ENCODE measurements at places on chromosomes 6 and 20.

GRCh38 chr6:144769142-144769541 lies 484.0 kb downstream of the UTRN start:
- DNase-seq = no peak

GRCh38 chr6:24149836-24150235 lies 23.8 kb downstream of the NRSN1 start:
- no peak for DNase-seq

GRCh38 chr6:47700053-47700452 lies 1.7 kb downstream of the ADGRF4 start:
- DNase-seq = no peak

GRCh38 chr6:41733360-41733706 lies 2.1 kb downstream of the TFEB start:
- no peak for DNase-seq

DNA sequence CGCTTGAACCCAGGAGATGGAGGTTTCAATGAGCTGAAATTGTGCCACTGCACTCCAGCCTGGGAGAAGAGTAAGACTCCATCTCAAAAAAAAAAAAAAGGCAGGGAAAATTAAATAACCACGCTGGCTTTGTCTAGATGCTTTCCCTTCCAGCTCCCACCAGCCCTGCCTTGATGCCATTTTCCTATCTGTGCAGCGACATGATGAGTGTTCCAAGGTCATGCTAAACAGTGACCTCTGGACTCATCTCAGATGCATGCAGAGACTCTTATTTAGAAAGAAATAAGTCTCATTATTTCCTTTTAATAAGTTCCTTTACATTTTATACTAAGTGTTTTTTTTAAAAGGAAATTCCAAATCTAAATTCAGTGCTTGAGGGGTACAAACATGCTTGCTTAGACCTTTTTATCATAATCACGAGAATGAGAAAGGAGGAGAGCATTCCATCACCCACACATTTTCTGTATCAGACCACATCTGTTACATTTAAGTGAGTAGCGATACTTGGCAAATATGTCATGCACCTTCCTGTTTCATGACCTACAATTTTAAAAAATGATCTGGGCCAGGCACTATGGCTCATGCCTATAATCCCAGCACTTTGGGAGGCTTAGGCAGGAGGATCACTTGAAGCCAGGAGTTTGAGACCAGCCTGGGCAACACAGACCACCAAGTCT lies 101.1 kb upstream of the RREB1 start:
- DNase-seq = no peak

DNA sequence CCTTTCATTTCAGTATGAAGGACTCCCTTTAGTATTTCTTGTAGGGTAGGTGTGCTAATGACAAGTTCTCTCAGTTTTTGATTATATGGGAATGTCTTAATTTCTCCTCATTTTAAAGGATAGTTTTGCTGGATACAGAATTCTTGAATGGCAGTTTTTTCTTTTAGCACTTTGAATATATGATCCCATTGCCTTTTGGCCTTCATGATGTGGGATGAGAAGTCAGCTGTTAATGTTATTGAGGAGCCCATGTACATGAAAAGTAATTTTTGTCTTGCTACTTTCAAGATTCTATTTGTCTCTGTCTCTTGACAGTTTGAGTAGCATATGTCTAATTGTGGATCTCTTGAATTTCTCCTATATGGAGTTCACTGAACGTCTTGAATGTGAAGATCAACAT lies 30.9 kb downstream of the RSPH3 start:
- DNase-seq = no peak

DNA sequence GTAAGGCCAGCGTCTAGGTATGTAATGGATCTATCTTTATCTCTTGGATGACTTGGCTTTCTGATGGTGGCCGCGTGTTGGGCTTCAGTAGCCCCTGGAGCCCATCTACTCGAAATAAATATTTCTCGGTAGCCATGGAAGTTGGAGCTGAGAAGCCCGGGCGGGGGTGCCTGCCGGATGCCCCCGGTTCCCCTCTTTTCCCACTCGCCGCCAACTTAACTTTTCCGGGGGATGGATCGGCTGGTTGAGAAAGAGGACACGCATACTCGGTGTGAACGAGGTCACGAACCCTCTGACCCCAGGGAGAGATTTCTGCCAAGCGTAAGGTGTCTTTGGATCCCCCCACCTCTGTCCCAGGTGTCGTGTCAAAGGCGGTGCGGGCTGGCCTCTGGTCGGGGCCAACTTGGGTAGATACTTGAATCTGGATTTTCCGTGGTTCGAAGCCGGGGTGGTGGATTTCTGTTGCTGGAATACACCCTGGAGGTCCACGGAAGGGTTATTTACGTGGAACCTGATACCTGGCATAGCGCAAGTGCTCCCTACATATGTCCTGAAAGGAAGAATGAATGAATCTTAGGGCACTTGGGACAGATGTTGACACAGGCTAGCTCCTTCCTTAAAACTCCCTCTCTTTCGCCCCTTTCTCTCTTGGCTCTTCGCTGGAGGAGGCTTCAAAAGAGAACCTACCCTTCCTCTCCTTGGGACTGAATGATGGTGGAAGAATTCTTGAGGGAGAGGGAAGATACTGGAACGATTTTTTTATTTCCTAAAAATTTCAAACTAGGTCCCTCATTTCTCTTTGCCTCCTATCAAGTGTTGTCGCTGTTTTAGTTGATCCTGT lies 996 bp downstream of the DOK5 start:
- DNase-seq = no peak

DNA sequence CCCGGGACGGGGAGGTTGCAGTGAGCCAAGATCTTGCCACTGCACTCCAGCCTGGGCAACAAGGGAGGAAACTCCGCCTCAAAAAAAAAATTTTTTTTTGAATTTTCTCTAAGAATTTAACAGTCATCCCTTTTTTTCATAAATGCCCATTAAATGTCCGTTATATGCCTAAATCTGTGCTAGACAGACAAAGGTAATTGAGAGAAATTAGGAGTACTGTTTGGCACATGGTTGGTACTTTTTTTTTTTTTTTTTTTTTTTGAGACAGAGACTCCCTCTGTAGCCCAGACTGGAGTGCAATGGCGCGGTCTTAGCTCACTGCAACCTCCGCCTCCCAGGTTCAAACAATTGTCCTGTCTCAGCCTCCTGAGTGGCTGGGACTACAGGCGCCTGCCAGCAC lies 1.7 kb downstream of the PCMT1 start:
- DNase-seq = no peak

DNA sequence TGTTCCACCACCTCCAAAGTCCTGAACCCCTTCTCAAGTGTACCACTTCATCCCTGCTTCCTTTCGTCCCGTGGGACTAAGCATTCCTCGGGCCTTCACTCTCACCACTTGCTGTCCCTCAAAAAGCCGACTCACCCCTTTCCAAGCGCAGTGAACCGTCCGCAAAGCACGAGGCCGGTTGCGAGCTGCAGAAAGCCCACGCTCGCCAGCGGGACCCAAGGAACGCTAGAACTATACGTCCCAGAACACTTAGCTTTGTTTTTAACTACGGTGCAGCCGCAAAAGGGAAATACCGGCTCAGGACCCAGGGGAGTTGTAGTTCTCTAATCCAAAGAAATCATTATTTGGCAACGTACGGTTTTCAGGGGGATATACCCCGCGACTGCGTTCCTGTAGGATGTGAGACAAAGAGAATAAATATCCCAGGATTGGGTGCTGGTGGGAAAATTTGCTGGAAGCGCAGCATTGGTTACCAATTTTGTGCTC lies 416 bp upstream of the POLR1H start:
- DNase-seq = no peak

DNA sequence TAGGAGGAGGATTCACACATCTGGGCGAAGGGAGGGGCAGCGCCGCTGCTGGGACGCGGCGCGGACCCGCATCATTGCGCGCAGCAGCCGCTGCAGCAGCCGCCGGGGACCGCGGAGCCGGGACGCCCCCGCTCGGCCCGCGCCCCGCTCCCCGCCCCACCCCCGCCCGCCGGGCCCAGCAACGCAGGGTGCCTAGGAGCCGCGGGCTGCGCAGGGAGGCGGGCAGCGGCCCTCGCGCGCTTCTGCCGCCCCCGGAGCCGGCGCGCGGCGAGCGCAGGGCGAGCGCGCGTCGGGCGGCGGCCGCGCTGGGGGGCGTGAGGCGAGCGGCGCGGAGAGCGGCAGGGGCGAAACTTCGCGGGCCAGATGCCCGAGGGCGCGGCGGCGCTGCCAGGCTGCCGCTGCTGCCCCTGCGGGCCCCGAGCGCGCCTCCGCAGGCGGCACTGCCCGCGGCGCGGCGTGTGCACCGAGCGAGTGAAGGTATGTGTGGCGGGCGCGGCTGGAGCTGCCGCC lies at the start of gene NKAIN2:
TSS of gene NKAIN2 (plus strand) at position 362 of the 510 bp plus-strand sequence.
- DNase-seq = no peak

DNA sequence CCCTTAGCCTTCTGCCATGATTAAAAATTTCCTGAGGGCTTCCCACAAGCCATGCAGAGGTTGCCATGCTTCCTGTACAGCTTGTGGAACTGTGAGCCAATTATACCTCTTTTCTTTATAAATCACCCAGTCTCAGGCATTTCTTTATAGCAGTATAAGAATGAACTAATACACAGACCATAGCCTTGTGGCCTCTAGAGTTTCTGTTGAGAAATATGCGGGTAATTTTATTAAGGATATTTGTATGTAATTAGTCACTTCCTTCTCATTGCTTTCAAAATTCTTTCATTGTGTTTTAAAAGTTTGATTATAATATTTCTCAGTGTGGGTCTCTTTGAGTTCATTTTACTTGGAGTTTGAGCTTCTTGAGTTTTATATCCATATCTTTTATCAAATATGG lies 484.9 kb downstream of the COL12A1 start:
- no peak for DNase-seq

GRCh38 chr6:36235309-36235708 lies 34.6 kb upstream of the PNPLA1 start:
- DNase-seq = no peak

GRCh38 chr6:68640491-68640835 lies 5.4 kb downstream of the ADGRB3 start:
- no peak for DNase-seq

DNA sequence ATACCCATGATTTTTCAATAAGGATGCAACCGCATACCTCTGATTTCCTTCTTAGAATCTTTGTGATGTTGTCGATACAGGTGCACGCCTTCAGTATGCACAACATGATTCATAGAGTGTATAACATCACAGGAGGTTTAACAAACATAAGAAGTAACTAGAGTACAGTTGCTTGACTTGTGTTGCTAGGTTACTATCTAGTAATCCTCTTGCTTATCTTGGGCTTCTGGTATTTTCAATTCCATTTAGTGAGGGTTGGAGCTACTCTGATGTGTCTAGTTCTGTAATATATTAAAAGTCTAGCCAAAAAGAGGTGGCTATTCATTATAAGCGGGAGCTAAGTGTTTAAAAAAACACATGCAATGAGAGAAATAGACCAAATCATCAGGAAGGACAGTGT lies 85.5 kb upstream of the TENT5A start:
- DNase-seq = no peak

GRCh38 chr6:160795721-160796120 lies 93.7 kb downstream of the PLG start:
- no peak for DNase-seq

DNA sequence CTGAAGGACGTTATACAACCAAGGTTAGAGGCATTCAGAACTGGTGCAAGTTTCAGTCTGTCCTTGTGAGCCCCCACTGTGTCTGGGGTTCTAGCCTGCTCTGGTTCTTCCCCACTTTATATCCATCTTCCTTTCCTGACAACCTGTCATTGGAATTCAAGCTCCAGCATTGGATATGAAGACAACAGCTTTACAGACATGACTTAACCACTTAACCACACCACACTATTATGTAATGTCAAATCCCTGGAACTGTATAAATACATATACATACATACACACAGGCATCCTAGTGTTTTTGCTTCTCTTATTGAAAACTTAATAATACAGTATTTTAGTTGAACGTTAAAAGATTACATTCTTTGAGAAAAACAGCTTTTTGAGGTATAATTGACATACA lies 217.9 kb upstream of the SGK1 start:
- no peak for DNase-seq

DNA sequence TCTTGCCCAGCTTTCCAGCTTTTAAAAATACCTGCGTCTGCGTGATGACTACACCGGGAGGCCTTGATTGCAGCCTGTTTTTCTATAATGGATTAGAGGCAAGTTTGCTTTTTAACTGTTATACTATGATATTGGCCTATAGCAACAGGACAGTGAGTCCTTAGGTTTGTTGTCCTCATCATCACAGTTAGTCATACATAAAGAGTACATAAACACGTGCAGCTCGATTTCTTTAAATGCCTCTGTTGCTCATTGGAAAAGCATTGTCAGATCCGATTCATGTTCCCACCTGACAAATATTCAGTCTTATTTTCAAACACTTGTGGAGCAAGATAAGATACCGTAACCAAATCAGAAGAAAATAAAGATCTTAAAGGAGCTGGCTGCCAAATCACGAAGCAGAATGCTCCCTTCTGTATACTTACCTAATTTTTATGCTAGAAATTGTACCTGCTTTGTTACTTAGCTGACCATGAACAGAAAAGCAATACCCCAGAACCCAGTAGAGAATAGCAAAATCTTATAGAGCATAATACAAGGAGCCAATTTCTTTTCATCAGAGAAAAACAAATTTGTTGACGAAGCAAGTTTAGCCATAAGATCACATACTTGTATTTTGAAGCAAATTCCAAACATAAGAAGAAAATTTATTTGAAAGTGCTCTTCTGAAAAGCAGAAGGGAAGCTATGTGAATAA lies 100.4 kb downstream of the TMEM200A start:
- DNase-seq = no peak

DNA sequence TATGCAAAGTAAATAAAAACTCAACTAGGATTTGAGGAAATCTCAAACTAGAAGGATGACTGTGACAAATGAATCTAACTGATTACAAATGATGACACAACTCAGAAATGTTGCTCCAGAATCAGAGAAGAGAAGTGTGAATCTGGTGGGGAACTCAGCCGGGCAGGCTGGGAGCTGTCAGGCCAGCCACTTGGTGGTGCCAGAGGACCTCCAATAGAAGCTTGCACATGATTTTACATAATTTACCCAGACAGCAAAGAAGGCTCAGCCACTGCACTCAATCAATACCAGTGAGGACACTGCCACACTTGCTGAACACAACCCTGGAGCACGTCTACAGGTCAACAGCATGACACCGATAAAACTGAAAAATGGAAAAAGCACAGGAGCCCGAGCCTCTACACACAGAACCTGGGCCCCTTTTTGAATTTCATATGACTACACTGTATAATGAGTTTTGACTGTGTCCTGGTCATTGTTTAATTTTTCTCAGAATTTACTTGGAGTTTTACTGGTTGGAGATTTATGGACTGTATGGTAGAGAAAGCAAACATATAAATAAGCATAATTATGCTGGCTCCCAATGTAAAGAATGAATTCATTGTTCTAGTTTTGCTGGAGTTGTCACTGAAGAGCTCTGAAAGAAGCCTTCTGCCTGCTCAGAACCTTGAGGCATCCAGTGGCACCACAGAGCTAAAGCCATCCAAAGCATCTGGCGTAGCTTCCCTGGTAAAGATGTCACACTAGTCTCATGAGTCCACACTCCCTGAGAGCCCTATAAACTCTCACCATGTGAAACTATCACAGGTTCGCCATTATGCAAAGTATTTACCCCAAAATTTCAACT lies 296.5 kb downstream of the THBS2 start:
- DNase-seq = no peak

- DNase-seq = no peak
These were observed 404.6 kb upstream of the OPRM1 start for GRCh38 chr6:153634416-153634815.

- no peak for DNase-seq
These were observed 41.0 kb downstream of the PKHD1 start for GRCh38 chr6:52046456-52046855.

- no peak for DNase-seq
These were observed 3.0 kb upstream of the TGM2 start for GRCh38 chr20:38167851-38168760.

- DNase-seq = no peak
These were observed 826.9 kb upstream of the EYS start for GRCh38 chr6:66533921-66534404.

GRCh38 chr20:1505361-1505760 lies 14.1 kb upstream of the SIRPB2 start:
- no peak for DNase-seq
